DND-41 (cell line): ENCODE measurements at places on chromosomes 6 and 20.

DNA sequence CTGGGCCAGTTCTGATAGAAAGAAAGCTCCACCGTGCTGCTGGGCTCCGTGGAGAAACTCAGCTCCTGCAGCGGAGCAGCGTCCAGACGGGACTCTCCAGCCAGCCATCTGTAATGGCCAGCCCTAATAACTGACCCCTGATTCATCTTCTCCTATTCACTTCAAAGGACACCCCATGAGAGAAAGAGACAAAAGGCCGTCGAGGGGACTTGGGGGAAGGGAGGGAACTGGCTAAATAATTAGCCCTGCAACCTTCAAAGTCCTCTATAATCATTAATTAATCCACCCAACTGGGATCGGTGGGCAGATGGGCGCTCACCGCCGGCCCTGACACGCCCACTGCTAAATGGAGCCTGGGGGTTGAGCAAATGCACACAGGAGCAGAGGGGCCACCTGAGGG lies 512.4 kb downstream of the CD83 start:
- no peaks in the 10 kb centered on the region for H3K36me3 ChIP-seq
- peaks cover 5% of the 10 kb centered on the region for H3K4me1 ChIP-seq
- H3K27ac ChIP-seq, result no peak overlapping the region
- no peaks in the 10 kb centered on the region for H3K27me3 ChIP-seq
- no peak overlapping the region for H3K4me3 ChIP-seq

DNA sequence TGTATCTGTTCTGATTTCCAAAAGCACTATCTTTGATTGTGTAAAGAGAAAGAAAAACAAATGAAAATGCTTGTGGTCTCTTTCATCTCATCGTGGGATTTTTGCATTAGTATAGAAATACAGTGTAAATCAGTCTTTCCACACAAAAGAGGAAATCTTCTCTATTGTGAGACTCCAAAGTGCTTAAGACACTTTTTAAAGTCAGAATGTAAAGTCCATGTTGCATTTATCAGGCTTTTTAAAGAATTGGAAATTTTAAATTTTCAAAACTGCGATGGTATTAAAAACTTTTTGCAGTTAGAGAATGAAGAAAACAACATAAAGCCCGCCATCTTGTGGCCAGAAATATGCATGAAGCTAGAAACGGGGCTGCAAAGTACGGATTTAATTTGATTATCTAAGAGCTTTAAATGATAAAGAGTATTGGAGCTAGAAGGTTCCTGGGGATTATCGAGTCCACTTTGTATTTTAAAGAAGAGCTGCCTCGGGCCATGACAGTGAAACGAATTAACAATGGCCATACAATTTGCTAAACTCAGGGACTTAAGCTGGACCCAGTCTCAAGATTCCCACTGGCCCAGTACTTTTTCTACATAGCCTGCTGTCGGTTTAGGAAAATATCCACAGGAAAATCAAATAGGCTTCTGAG lies 339.6 kb downstream of the ARHGAP18 start:
- H3K27ac ChIP-seq, result no peak overlapping the region
- no peak overlapping the region for H3K4me3 ChIP-seq
- H3K36me3 ChIP-seq, result no peaks in the 10 kb centered on the region
- H3K27me3 ChIP-seq, result no peaks in the 10 kb centered on the region

DNA sequence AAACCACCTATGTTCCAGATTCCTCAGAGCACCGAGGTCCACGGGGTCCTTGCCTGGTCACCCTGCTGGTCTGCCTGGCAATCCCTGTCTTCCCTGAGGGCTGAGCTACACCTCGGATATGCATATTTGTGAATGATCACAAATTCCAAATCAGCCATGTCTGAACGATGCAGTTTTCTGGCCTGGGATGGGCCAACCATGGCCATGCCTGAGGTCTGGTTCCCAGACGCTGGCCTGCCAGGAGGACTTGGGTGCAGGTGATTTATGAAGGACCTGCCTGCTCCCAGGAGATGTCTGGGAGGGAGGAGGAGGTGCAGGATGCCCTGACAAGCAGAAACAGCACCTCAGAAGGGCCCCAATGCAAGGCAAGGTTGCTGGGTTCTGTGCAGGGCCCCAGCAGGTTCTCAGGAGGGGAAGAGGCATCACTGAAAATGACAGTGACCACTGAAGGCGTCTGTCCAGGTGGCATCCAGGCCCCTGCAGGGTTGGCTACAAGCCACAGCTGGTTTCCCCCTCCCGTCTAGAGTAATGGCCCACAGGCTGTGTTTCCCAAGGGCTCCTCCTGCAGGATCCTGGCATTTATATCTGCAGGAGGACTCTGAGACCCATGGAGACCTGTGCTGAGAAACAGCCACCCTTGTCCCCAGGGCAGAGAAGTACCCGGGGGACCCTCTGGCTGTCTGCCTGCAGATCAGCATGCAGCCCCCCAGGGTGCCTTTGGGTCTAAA lies 205.3 kb downstream of the TAF4 start:
- no peak overlapping the region for H3K4me3 ChIP-seq
- H3K4me1 ChIP-seq, result no peaks in the 10 kb centered on the region
- H3K36me3 ChIP-seq, result no peaks in the 10 kb centered on the region
- no peak for DNase-seq
- H3K27me3 ChIP-seq, result peaks cover 3% of the 10 kb centered on the region

DNA sequence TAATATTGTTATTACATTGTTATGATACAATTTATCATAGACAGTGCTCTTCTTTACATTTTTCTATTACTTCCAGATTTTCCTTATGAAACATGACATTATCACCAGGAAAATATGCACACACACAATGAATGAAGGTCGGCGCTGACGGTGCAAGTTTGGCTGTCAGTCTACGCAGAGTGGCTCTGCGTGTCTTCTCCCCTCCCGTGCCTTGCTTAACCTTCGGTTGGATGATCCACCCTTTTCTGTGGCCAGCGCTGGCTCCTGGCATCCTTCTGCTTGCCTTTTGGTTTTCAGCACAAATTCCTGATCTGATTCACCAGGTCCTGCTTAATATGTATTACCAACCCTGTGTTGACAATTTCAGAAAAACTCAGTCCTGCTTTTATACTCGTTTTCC lies 157.4 kb downstream of the TSHZ2 start:
- peaks cover 4% of the 10 kb centered on the region for H3K27me3 ChIP-seq
- no peak for DNase-seq
- no peaks in the 10 kb centered on the region for H3K36me3 ChIP-seq
- H3K4me1 ChIP-seq, result no peaks in the 10 kb centered on the region
- no peak overlapping the region for H3K27ac ChIP-seq
- no peak overlapping the region for H3K4me3 ChIP-seq

- H3K4me1 ChIP-seq, result no peaks in the 10 kb centered on the region
- H3K27me3 ChIP-seq, result no peaks in the 10 kb centered on the region
- no peak overlapping the region for H3K27ac ChIP-seq
- no peak overlapping the region for H3K4me3 ChIP-seq
- DNase-seq, result no peak
Observed at GRCh38 chr6:123201869-123202372, 205.9 kb downstream of the CLVS2 start.

- no peaks in the 10 kb centered on the region for H3K27me3 ChIP-seq
- H3K4me1 ChIP-seq, result peaks cover 7% of the 10 kb centered on the region
- no peak overlapping the region for H3K4me3 ChIP-seq
- H3K36me3 ChIP-seq, result peaks cover 28% of the 10 kb centered on the region
Observed at GRCh38 chr20:33858666-33859065, 47.5 kb downstream of the CHMP4B start.

- no peak for DNase-seq
- H3K27ac ChIP-seq, result no peak overlapping the region
- H3K4me1 ChIP-seq, result peaks cover 9% of the 10 kb centered on the region
- H3K36me3 ChIP-seq, result peaks cover 46% of the 10 kb centered on the region
Observed at GRCh38 chr20:62177307-62177706, 5.5 kb upstream of the MTG2 start.

- no peak overlapping the region for H3K4me3 ChIP-seq
- peak; percentile 41 for DNase-seq
- no peaks in the 10 kb centered on the region for H3K36me3 ChIP-seq
Observed at GRCh38 chr6:135268263-135268662, 87.2 kb downstream of the MYB start.

DNA sequence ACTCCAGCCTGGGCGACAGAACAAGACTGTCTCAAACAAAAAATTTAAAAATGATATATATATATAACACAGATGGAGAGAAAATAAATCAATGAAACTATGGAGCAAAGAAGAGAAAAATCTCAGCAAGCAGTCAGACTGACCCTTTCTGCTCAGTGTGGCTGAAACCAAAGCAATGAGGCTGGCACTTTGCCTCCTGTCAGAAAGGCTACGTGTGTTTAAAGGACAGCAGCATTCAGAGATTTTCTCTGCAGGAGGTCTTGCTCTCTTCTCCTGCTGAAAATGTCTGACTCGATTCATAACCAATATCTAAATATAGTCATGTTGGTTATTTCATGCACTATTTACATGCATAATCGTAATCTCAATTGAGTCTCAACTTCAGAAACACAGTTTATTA lies 527.0 kb upstream of the JARID2 start:
- H3K36me3 ChIP-seq, result no peaks in the 10 kb centered on the region
- peaks cover 3% of the 10 kb centered on the region; the same call in 1 of the 2 replicates for H3K4me1 ChIP-seq
- DNase-seq, result no peak
- H3K27ac ChIP-seq, result no peak overlapping the region
- no peak overlapping the region for H3K4me3 ChIP-seq

DNA sequence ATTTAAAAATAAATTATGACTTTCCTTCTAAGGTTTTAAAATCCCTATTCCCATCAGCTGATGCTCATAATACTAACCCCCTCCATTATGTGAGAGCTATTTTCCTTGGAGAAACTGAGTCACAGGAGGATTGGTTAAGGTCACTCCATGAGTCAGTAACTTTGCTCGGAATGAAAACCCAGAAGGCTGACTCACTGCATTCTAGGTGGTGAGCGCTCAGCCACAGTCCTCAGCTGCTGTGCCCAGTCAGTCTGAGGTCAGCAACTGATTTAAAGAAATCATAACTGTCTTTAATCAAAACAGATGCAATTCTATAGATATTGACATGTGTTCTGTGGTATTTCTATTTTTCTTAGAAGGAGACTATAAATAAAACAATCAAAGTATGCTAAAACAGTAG lies 359.2 kb downstream of the GJA1 start:
- no peaks in the 10 kb centered on the region for H3K27me3 ChIP-seq
- H3K27ac ChIP-seq, result no peak overlapping the region
- no peaks in the 10 kb centered on the region for H3K36me3 ChIP-seq
- no peaks in the 10 kb centered on the region for H3K4me1 ChIP-seq
- DNase-seq, result no peak
- no peak overlapping the region for H3K4me3 ChIP-seq
